Substantia nigra (tissue), 51 donors: ENCODE measurements at places on chromosomes 7 and 10.
A peak's percentile ranks its signal among the peaks of the same experiment; 100 is the strongest.

DNA sequence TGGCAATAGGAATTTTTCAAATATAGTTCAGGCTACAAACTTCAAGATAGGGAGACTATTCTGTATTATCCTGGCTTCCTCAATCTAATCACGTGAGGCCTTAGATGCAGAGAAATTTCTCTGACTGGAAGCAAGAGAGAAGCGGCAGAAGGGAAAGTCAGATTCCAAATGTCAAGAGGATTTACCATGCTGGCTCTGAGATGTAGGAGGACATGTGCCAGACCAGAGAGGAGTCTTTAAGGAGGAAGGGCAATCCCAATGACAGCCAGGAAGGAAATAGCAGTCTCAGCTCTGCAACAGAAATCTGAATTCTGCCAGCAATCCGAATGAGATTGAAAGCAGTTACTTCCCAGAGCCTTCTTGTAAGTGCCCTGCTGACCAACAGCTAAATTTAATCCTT lies 57.4 kb downstream of the NUTM2E start:
- no peak for DNase-seq

- no peak for DNase-seq
These were observed 43.1 kb upstream of the KLHL7 start for GRCh38 chr7:23062452-23062851.

GRCh38 chr7:76065016-76065612 lies 17.2 kb downstream of the MDH2 start:
- no peak for DNase-seq

- DNase-seq = peak; percentile 51
These were observed 75.1 kb upstream of the PTPRZ1 start for GRCh38 chr7:121797657-121798452.

GRCh38 chr7:113831556-113831955 lies 87.3 kb downstream of the PPP1R3A start:
- no peak for DNase-seq

GRCh38 chr10:42690449-42691360 lies 52.3 kb upstream of the ZNF33B start:
- no peak for DNase-seq

DNA sequence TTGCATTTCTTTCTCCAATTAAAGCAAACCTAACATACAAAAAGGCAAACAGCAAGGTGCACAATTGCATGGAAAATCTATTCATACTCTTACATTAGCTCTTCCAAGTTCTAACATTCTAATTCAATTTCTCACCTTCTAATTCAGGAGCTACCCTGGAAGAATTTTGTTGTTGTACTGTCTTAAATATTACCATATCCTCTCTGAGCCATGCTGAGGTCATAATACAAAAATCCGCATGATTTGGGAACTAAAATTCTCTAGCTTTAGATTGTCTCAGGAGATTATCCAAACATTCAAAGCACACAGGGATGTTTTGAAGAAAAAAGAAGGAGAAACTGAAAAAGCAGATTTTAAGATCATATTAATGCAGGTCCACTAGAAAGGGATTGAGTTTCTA lies 229.9 kb downstream of the KIAA1217 start:
- no peak for DNase-seq

GRCh38 chr10:132705173-132705572 lies 80.8 kb downstream of the NKX6-2 start:
- peak; percentile 70 for DNase-seq

DNA sequence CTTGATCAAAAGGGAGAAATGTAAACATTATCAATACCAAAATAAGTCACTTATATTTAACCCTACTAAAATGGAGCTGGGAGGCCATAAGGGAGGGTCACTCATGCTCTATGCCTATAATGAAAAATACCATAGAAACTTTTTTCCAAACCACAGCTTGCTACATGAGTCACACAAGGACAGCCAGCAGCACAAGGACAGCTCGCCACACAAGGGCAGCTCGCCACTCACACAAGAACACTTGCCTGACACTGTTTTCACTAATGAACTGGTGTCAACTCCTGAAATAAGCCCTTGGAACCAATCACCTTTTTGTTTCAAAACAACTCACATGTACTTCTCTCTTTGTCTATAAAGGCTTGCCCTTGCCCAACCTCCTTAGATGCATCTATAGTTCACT lies 43.3 kb downstream of the FRMPD2 start:
- no peak for DNase-seq
